ENCODE measurements at places on chromosomes 13 and 19.

GRCh38 chr19:53908106-53908934 is 758 bp upstream of the CACNG7 start:
- DNase-seq = peak; percentile 88

DNA sequence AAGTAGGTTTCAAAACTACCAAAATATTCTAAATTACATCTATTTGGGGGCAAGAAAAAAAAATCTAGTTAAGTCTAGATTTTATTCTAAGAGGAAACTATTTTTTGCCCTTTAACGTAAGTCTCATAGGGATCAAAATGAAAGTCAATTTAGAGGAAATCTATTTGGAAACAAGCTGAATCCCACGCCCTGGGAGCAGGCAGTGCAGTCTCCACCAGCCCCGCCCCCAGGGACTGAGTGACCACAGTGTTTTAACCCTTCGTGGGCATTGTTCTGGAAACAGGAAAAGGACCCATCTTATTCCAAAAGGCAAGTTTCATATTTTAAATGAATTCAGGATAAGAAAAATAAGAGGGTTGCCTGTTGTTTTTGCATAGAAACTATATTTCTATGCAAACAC is 209.7 kb downstream of the SPRY2 start:
- peak; percentile 38 for DNase-seq

GRCh38 chr13:32001769-32002168 is 29.8 kb upstream of the FRY start:
- DNase-seq = no peak

DNA sequence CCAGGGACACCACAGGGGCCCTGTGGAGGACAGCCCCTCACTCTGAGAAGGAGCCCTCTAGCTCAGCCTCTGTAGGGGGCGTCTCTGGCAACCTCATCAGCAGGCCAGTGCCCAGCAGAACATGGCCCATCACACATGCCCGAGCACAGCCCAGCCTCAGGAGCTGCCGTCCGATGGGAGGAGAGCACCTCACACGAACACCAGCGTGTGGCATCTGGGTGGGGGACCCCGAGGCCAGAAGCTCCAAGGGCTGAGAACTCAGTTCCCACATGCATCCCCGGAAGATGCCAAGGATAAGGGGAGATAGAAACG is 11.3 kb downstream of the SH3GL1 start:
- DNase-seq = no peak

- DNase-seq = no peak
Observed at GRCh38 chr13:73481886-73482445, 423.2 kb downstream of the KLF5 start.

- no peak for DNase-seq
Observed at GRCh38 chr13:99559560-99559959, 58.3 kb downstream of the TM9SF2 start.

GRCh38 chr13:34019870-34020269 is 201.9 kb downstream of the RFC3 start:
- DNase-seq = no peak

- DNase-seq = peak; percentile 53
Observed at GRCh38 chr13:25085125-25085742, 10.7 kb upstream of the PABPC3 start.

- DNase-seq = no peak
Observed at GRCh38 chr13:97435794-97436193, 1.8 kb downstream of the RAP2A start.

DNA sequence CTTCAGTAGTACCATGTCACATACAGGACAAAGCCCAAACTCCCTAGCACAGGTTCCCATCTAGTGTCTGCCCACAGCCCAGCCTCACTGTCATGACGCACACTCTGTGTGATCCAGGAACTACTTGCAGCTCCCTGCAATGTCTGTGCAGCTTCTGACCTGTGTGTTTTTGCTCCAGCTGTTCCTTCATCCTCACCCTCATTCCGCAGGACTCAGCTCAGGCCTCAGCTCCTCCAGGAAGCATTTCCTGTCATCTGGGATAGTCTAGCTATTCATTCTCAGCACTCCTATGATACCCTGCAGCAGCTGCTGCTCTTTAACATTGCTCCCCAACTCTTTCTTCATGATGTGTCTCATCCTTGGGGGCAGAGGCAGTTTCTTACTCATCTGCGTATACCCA is 56.1 kb downstream of the ENOX1 start:
- no peak for DNase-seq

DNA sequence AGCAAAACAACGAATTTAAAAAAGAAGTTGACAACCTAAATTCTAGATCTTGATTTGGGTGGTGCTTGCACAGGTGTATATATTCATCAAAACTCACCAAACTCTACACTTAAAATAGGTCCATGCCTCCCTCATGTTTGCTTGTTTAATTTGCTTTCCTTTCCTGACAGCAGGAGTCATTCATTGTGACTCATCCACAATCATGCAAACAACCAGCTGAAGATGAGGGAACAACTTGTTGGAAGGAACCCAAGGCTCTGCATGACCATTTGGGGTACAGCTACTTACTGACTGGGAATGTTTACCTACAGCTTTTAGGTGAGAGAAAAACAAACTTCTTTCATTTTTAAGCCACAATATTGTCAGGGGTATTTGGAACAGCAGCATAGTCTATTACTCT is 96.6 kb downstream of the RXFP2 start:
- DNase-seq = no peak

GRCh38 chr19:45638930-45639729 is at the start of gene EML2:
Gene EML2 (minus strand): TSS chr19:45639397. CDS start chr19:45639376, 21 bp downstream.
- DNase-seq = no peak

- no peak for DNase-seq
Observed at GRCh38 chr13:28355822-28356371, 139.0 kb downstream of the FLT1 start.

DNA sequence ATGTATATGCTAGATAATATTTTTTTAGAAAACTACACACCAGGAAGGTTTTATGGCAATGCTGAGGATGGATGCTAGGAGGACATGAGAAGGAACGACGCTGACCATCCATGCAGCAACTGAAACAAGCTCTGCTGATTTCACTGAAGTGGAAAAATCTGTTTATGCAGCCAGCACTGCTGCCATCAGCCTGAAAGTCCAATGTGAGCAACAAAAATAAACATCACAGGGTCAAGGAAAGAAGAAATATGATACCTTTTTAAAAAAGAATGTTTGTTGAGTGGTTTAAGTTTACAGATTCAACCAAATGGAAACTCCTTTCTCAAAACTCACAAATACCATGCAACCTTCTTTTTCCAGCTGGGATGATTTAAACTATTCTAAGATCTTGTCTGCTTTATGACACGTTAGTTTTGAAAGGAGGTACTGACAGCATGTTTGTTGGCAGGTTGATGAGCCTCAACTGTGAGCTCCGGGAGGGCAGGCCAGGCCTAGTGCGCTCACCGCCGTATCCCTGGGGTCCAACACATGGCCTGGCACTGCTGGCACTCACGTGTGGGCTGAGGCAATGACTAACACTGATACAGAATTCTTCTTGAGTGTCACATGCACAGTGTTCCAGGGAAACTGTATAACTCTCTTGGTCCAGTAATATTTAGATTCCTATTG is 46.8 kb downstream of the LATS2 start:
- no peak for DNase-seq

- no peak for DNase-seq
Observed at GRCh38 chr19:16094360-16095070, 17.2 kb upstream of the RAB8A start.

- DNase-seq = no peak
Observed at GRCh38 chr13:97539651-97540610, 106.0 kb downstream of the RAP2A start.

GRCh38 chr19:17671906-17672305 is 16.2 kb downstream of the UNC13A start:
- DNase-seq = peak; percentile 3

- no peak for DNase-seq
Observed at GRCh38 chr19:48639483-48640375, 2.5 kb upstream of the DBP start.

DNA sequence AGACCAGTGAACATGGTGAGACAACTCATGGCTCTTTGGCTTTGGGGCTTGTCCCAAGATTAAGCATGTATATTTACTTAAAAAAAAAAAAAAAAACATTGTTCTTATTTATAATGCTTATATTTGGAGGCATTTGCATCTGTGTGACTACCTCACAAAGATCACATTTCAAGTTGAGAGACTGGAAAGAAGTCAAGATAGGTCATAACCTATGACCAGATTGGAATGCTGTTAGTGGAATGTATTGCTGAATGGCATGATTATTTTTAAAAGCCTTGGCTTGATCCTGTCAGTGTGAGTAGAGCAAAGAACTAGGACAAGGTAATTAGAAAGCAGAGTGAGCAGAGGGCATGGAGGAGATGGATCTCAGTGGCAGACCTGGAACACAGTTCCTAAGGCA is 214.6 kb downstream of the OXGR1 start:
- DNase-seq = no peak

DNA sequence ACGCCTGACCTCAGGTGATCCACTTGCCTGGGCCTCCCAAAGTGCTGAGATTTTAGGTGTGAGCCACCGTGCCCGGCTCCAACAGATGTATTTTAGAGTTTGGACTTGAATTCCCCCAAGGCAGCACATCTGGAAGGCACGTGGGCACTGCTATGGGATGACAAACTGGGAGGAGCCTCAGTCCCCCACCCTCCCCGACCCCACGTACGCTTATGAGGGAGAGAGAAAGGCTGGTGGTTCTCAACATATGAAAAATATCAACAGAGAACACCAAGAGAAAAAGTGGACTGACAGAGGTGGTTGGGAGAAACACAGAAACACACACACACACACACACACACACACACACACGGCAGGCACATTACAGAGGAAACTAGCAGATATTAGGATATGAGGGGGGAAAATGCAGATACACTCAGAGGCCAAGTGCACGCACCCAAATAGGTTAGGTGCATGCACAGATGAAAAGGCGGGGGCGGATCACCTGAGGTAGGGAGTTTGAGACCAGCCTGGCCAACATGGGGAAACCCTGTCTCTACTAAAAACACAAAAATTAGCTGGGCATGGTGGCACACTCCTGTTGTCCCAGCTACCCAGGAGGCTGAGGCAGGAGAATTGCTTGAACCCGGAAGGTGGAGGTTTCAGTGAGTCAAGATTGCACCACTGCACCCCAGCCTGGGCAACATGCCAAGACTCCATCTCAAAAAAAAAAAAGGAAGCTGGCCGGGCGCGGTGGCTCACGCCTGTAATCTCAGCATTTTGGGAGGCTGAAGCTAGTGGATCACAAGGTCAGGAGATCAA is 3.2 kb downstream of the STX10 start:
- DNase-seq = no peak

DNA sequence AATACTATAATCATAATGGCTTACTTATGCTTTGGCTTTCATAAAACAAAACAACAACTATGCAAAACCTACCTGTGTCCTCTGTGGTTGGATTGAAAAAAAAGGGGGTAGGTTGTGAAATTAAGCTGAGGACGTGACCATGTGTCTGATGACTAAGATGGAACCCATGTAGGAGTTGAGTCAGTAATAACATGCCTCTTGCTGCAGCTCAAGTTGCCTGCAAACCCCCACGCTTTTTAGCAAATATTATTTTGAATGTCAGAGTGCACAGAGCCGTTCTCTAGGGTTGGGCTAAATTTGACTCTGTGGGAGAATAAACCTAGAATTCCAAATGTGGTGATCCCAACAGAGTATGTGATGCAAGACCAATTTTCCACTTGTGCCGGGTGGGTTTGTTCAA is 209.3 kb downstream of the KCNRG start:
- DNase-seq = no peak

Data from nucleus accumbens (tissue), 56 donors.